ENCODE measurements at places on chromosomes 16 and 17.

DNA sequence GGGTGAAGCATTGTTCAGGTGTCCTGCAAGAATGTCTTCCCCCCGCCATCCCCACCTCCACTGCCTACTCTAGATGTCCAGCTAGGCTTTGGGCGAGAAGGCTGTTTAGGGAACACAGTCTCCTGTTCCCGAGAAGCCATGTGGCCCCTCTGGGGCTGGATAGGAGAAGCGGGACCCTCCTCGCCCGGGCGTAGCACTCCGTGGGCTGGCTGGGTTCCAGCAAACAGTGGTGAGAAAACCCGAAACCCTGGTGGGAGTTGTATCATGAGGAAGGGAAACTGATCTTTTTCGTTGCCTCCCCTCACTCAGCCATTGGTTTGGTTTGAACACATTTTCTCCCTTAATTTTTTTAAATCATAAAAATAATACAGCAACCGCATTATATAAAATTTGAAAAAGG lies 56.6 kb downstream of the IRF8 start:
- H3K27me3 ChIP-seq: peaks cover 3% of the 10 kb centered on the region
- H3K36me3 ChIP-seq: no peaks in the 10 kb centered on the region
- no peak overlapping the region for H3K27ac ChIP-seq
- DNase-seq: no peak

- peaks cover 67% of the 10 kb centered on the region for H3K36me3 ChIP-seq
- DNase-seq: peak; percentile 18
- peaks cover 19% of the 10 kb centered on the region for H3K4me1 ChIP-seq
- H3K27ac ChIP-seq: no peak overlapping the region
- H3K27me3 ChIP-seq: no peaks in the 10 kb centered on the region
- no peak overlapping the region for H3K4me3 ChIP-seq
Observed at GRCh38 chr16:74623214-74623838, 16.4 kb upstream of the GLG1 start.

- H3K4me3 ChIP-seq: no peak overlapping the region
- no peaks in the 10 kb centered on the region for H3K27me3 ChIP-seq
- H3K36me3 ChIP-seq: peaks cover 33% of the 10 kb centered on the region
- H3K4me1 ChIP-seq: peaks cover 26% of the 10 kb centered on the region
- DNase-seq: no peak
- H3K27ac ChIP-seq: no peak overlapping the region
Observed at GRCh38 chr16:29978564-29979270, 5.0 kb downstream of the TAOK2 start.

DNA sequence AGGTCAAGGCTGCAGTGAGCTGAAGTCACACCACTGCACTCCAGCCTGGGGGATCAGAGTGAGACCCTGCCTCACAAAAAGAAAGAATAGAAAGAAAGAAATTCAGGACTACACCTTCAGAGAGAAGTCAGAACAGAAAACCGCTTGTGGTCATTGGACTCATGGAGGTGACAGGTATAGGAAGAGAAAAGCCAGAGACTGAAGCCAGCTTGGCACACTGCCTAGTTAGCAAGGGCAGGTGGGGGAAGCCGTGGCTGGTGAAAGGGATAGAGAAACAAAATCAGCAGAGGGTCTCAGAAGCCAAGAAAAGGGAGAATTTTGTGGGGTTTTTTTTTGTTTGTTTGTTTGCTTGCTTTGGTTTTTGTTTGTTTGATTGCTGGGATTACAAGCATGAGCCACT lies 32.9 kb upstream of the SKAP1 start:
- peaks cover 15% of the 10 kb centered on the region for H3K4me1 ChIP-seq
- H3K27ac ChIP-seq: no peak overlapping the region
- no peak for DNase-seq
- H3K4me3 ChIP-seq: no peak overlapping the region
- peaks cover 12% of the 10 kb centered on the region for H3K27me3 ChIP-seq
- no peaks in the 10 kb centered on the region for H3K36me3 ChIP-seq

DNA sequence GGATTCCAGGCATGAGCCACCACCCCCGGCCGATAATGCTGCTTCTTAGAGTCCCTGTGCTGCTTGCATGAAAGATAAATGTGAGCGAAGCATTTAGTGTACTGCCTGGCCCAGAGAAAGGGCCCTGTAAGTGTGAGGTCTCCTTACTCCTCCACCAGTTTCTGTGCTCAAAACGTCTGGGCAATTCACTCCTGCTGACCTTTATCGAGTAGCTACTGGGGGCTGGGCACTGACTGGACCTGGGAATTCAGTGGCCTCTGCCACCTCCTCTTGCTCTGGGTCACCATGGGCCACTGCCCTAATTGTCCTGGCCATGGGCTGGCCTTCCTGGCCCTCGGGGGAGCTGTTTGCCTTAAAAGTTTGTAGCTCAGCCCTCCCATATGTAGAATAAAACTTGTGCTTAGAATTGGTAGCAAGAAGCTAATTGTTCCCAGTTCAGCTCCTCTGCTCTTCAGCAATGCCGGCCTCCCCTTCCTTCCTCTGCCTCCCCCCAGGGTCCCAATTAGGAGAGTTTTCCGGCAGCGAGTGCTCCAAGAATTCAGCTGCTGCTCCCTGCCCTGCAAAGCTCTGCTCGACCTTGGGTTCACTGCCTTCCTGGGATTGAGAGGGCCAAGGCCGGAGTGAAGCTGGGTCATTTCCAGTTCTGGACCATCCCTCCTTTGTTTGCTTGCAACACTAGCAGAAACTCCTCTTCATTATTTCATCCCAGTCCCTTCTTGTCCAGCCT lies 98.9 kb upstream of the CDC42EP4 start:
- no peaks in the 10 kb centered on the region for H3K27me3 ChIP-seq
- no peak overlapping the region for H3K4me3 ChIP-seq
- no peaks in the 10 kb centered on the region for H3K36me3 ChIP-seq
- H3K4me1 ChIP-seq: no peaks in the 10 kb centered on the region
- no peak overlapping the region for H3K27ac ChIP-seq

DNA sequence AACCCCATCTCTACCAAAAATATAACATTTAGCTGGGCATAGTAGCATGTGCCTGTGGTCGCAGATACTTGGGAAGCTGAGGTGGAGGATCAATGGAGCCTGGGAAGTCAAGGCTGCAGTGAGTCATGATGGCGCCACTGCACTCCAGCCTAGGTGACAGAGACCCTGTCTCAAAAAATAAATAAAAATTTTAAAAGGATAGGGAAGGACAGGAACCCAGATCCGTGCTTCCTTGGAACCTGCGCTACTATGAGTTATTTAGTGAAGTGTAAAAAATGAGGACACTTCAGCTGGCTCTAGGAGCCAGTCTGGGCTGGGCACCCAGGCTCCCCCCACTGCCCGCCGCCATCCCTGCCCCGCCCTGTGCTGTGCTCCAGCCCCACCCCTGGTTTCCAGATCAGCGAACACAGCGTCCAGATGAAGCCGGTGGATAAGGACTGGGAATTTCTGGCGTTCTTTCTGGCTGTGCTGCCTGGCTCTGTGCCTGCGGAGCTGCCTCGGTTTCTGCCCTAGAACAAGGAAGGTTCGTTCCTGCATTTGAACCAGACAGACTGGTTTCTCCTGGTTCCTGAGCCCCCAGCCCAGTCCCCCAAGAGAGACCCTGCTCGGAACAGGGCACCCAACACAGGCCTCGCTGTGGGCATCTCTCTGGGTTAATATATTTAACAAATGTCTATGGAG lies 18.5 kb downstream of the PLLP start:
- no peaks in the 10 kb centered on the region for H3K27me3 ChIP-seq
- H3K27ac ChIP-seq: peak overlapping the region; percentile 84
- no peaks in the 10 kb centered on the region for H3K36me3 ChIP-seq
- no peak for DNase-seq
- H3K4me1 ChIP-seq: peaks cover 36% of the 10 kb centered on the region

GRCh38 chr17:79132271-79133064 lies 57.8 kb downstream of the ENGASE start:
- H3K4me1 ChIP-seq: no peaks in the 10 kb centered on the region
- H3K36me3 ChIP-seq: no peaks in the 10 kb centered on the region
- no peak overlapping the region for H3K4me3 ChIP-seq
- no peaks in the 10 kb centered on the region for H3K27me3 ChIP-seq

DNA sequence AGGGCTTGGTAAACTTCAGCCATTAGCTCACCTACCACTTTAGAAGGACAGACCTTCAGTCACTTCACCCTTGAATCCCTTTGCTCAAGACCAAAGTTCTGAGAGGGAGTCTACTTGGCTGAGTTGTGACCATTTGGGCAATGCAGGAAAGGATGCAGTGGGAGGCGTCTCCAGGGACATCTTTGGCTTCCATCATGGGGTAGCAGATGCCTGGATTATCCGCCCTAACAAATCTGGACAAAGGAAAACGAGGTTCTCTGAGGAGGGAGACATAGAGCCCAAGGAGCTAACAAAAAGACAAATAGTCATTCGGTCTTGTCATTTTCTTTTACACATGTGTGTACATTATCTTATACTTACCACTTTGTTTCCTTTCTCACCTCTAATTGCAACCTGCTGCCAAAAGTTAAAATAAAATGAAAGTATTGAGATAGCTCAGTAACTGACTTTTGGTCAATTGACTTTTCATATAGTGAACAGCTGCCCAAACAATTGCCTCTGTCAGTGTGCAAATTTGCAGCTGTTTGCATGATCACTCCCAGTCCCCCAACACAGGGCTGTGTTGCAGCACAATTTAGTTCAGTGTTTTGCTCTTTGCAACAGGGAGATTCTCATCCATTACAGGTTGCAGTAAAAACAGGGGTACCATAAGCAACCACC lies 108.9 kb upstream of the EEF2KMT start:
- H3K4me3 ChIP-seq: no peak overlapping the region
- DNase-seq: no peak
- no peak overlapping the region for H3K27ac ChIP-seq

- DNase-seq: no peak
- H3K36me3 ChIP-seq: no peaks in the 10 kb centered on the region
- no peak overlapping the region for H3K4me3 ChIP-seq
- H3K27ac ChIP-seq: no peak overlapping the region
- no peaks in the 10 kb centered on the region for H3K4me1 ChIP-seq
Observed at GRCh38 chr17:70750983-70751382, 581.7 kb downstream of the KCNJ2 start.

GRCh38 chr16:81714583-81714982 lies 64.5 kb upstream of the PLCG2 start:
- H3K27ac ChIP-seq: peak overlapping the region; percentile 70
- H3K4me1 ChIP-seq: peaks cover 45% of the 10 kb centered on the region
- no peak for DNase-seq
- H3K36me3 ChIP-seq: peaks cover 2% of the 10 kb centered on the region
- no peaks in the 10 kb centered on the region for H3K27me3 ChIP-seq
- H3K4me3 ChIP-seq: no peak overlapping the region

DNA sequence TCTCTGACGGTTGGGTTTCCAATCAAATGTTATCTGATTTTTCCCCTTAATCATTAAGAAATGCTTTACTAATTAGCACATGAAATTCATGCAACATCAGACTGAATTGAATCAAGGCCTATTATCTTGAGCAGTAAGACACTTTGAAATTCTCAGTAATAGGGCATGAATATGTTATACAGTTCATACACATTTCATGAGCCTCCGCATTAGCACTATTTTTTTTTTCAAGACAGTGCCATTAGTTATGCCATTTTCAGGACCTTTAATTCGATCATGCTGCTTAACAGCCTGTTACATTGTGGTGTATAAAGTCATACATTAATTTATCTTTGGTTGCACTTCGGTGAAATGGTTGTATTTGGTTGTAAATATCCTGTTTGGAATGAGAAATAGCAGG lies 862.6 kb upstream of the GOT2 start:
- H3K36me3 ChIP-seq: no peaks in the 10 kb centered on the region
- H3K4me3 ChIP-seq: no peak overlapping the region
- H3K27me3 ChIP-seq: no peaks in the 10 kb centered on the region
- H3K4me1 ChIP-seq: no peaks in the 10 kb centered on the region

DNA sequence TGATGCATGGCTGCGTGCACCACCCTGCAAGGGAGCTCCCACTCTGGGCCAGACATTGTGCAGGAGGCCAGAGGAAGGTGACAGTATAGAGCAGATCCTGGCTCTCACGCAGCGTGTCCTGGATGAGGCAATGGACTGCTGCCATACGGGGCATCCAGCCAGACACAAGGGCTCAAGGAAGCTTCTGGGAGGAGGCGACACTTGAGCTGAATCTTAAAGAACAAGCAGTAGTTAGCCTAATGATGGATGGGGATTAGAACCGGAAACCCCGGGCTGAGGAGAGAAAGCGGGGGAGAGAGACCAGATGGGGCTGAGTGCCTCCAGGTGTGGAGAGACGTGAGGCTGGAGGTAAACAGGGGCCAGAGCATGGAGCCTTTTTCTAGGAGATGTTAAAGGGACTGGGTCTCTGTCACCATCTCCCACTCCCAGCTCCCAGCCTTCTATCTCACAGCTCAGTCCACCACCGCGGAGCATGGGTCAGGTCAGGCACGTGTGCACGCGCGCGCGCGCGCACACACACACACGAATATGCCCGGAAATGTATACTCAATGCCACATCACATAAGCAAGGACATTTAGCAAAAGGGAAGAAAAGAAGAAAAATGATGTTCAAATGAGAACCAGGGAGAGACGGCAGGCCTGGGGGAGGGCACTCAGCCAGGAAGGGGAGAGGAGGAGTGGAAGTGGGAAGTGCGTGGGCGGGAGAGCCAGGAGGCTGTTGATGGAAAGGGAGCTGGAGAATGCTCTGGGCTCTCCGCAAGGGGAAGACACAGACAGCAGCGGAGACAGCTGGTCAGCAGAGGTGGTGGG lies 46.3 kb downstream of the CCDC42 start:
- H3K27me3 ChIP-seq: peaks cover 4% of the 10 kb centered on the region
- H3K27ac ChIP-seq: no peak overlapping the region
- no peak overlapping the region for H3K4me3 ChIP-seq
- no peak for DNase-seq
- no peaks in the 10 kb centered on the region for H3K36me3 ChIP-seq
- no peaks in the 10 kb centered on the region for H3K4me1 ChIP-seq

- no peaks in the 10 kb centered on the region for H3K36me3 ChIP-seq
- DNase-seq: no peak
- no peaks in the 10 kb centered on the region for H3K27me3 ChIP-seq
- H3K4me3 ChIP-seq: no peak overlapping the region
Observed at GRCh38 chr16:86314402-86315025, 195.8 kb upstream of the FOXF1 start.

- peaks cover 30% of the 10 kb centered on the region for H3K36me3 ChIP-seq
- peak; percentile 44 for DNase-seq
- H3K4me3 ChIP-seq: peak overlapping the region; percentile 15
Observed at GRCh38 chr17:78173097-78173715, 4.8 kb downstream of the SYNGR2 start.

DNA sequence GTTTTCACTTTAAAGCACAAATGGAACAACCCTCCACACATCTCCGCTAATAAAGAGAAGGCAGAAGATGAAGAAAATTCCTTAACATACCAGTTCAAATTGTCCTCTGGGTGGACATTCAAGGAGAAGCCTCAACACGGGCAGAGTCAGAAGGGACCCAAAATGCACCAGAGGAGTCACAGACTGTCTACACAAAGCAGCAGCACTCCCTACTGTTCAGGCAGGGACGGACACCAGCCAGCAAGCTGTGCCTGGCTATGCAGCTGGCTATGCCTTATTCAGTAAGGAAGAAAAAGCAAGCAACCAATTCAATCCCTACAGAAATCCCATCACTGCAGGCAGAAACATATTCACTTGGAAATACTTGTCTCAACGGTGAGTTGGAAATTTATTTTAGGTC lies 8.1 kb downstream of the DNAJC7 start:
- DNase-seq: no peak
- no peak overlapping the region for H3K4me3 ChIP-seq
- H3K27me3 ChIP-seq: no peaks in the 10 kb centered on the region
- peaks cover 52% of the 10 kb centered on the region for H3K4me1 ChIP-seq
- H3K36me3 ChIP-seq: peaks cover 20% of the 10 kb centered on the region

GRCh38 chr17:15886221-15886620 lies 58.7 kb upstream of the ADORA2B start:
- H3K4me3 ChIP-seq: no peak overlapping the region
- H3K4me1 ChIP-seq: peaks cover 20% of the 10 kb centered on the region
- peak overlapping the region; percentile 87 for H3K27ac ChIP-seq
- no peak for DNase-seq

- no peak overlapping the region for H3K27ac ChIP-seq
- DNase-seq: no peak
- H3K36me3 ChIP-seq: peaks cover 11% of the 10 kb centered on the region
- no peak overlapping the region for H3K4me3 ChIP-seq
Observed at GRCh38 chr17:19614900-19615299, 33.7 kb upstream of the ALDH3A2 start.

All from activated CD4-positive, alpha-beta T cell treated with anti-CD3 and anti-CD28 coated beads, Interleukin-2, amount 10 ng/mL, durations not matched to agents 7 days and 5 days (primary cell).